ENCODE measurements at places on chromosomes 5 and 9.
A peak's percentile ranks its signal among the peaks of the same experiment; 100 is the strongest.

DNA sequence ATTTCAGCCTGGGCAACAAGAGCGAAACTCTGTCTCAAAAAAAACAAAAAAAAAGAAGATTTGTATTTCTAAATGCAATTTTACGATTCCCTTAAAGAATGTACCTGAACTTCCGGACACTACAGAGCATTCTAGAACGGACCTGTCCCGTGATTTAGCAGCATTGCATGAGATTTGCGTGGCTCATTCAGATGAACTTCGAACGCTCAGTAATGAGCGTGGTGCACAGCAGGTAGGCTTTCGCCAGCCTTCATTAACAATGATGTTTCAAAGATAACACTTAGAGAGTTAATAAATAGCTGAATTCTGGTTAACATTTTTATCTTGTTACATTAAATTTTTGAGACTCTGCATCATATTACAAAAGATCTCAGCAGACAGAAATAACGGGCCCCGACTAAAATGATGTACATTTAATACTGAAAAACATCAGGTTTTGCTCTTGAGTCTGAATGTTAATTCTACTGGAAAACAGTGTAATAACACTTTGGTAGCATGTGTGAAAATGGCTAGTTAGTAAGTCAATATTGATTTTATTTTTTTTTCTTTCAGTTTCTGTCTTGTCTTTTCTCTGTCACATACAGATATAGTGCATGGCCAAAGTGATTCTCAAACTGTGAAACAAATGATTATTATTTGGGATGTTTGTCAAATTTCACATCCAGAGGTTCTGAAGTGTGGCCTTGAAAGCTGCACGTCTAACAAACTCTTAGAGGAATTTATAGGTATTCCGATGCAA lies 23.3 kb downstream of the CCNH start:
- DNase-seq: no peak

- no peak for DNase-seq
Measured at GRCh38 chr5:146993876-146994530, 115.4 kb upstream of the PPP2R2B start.

DNA sequence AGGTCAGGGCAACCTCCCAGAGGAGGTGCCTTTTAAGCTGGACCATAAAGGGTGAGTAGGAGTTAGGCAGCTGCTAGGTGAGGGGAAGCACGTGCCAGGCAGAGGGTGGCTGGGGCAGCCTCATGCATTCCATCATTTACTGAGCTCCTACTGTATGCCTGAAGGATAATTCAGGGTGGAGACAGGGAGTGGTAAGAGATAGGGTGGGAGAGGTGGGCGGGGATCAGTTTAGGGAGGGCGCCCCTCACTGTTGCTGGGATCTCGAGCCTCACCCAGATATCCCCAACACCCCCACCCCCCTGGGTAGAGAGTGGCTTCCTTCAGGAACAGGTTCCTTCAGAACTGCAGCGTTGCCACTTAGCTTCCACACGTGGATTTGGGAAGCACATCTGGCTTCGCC lies 74.5 kb upstream of the ASS1 start:
- DNase-seq: no peak

DNA sequence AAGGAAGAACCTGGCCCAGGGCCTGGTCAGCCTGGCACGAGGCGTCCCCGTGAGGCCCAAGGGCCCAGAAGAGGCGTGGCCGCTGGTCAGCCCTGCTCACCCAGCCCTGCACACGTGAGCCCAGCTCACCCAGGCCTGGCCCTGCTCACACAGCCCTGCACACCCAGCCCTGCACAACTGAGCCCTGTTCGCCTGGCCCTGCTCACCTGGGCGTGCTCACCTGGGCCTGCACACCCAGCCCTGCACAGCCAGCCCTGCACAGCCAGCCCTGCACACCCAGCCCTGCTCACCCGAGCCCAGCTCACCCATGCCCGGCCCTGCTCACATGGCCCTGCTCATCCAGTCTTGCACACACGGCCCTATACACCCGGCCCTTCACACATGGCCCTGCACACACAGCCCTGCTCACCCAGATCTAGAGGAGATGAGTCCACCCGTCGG lies 2.1 kb downstream of the ZDHHC11 start:
- DNase-seq: no peak

GRCh38 chr9:126160854-126161329 lies 165.7 kb upstream of the MVB12B start:
- DNase-seq: no peak

DNA sequence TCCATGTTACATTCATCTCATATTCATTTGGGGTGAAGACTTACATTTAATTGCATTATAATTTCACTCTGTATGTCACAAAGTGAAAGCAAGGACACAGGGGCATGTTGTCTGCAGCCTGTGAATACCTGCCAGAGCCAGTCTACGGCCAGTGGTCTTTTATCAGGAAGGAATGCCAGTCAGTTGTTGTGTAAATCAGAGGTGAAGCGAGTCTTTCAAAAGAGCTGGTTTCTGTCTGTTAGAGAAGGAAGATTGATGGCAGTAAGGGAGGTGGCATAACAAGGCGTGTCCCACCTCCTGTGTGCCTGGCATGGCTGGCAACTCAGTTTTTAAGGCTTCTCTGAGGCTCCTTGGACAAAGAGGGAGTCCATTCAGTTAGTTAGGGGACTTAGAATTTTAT lies 18.1 kb upstream of the SYK start:
- DNase-seq: no peak

GRCh38 chr9:27485158-27485557 lies 38.9 kb upstream of the IFNK start:
- no peak for DNase-seq

DNA sequence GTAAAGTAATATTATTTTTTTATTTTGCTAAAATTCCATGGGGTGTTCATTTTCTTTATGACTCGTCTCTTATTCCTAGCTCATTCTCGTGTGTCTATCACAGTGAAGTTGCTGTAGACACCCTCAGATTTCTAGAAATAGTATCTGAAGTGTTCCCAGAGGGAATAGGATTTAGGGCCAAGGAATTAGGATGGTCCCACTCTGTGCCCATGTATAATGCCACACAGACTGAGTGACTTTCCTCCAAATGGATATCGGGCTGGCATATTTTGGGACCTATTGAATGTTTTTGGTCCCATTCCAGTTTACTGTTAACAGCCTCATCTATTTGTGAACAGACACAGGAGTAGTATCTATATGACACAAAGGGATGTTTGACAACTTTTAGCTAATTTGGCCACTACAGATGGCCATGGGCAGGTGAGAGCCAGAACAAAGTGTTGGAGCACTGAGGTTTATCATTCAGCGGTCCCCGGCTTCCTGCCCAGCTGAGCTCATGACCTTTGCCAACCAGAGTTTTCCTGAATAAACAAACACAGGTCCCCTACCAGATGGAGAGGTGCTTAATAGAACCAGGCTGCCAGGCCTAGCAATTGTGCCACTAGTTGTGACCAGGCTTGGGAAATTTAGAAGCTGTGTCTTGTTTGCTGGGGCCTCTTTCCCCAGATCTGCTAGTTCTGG lies 46.9 kb downstream of the MAP1B start:
- no peak for DNase-seq

GRCh38 chr9:137588891-137589290 lies 1.4 kb downstream of the ZMYND19 start:
- no peak for DNase-seq

- DNase-seq: no peak
Measured at GRCh38 chr5:149379177-149379761, at the start of gene IL17B. IL17B (minus strand) TSS chr5:149379292; CDS start chr5:149379225, 67 bp downstream.

DNA sequence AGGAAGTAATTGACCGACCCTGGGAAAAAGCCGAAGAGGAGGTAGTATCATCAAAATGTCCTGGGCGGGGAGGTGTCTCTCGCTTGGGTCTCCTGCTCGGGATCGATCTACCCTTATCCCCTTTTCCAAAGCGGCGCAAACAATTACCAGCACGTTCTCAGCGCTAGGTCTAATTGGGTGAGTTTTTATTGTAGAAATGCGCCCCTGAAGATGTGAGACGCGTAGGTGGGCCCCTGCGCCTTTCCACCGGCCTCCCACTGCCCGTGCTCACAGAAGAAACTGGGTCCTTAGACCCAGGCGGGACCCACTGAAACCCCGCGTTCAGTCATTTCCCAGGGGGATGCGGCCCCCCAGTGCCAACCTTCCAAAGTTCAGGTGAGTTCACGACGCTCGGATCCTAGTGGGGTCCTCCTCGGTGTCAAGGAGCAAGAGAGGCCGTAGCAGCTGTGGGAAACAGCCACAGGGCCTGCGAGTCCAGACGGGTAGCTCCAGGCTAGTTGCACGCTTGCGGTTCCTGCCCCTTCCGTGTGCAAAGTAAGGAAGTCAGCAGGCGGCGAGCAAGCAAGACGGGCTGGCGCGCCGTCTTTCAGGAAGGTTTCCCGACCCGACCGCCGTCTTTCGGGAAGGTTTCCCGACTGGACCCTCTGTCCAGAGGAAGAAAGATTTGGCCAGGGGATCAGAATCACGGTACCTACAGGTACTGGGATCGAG lies 1.5 kb downstream of the SMIM32 start:
- DNase-seq: no peak

- DNase-seq: no peak
Measured at GRCh38 chr5:90861843-90862586, 303.4 kb downstream of the ADGRV1 start.

- DNase-seq: no peak
Measured at GRCh38 chr5:155699385-155699784, 627.6 kb upstream of the SGCD start.

GRCh38 chr9:77005216-77005615 lies 14.2 kb upstream of the FOXB2 start:
- DNase-seq: no peak

GRCh38 chr9:12776513-12777055 lies 1.8 kb downstream of the LURAP1L start:
- DNase-seq: peak; percentile 34

DNA sequence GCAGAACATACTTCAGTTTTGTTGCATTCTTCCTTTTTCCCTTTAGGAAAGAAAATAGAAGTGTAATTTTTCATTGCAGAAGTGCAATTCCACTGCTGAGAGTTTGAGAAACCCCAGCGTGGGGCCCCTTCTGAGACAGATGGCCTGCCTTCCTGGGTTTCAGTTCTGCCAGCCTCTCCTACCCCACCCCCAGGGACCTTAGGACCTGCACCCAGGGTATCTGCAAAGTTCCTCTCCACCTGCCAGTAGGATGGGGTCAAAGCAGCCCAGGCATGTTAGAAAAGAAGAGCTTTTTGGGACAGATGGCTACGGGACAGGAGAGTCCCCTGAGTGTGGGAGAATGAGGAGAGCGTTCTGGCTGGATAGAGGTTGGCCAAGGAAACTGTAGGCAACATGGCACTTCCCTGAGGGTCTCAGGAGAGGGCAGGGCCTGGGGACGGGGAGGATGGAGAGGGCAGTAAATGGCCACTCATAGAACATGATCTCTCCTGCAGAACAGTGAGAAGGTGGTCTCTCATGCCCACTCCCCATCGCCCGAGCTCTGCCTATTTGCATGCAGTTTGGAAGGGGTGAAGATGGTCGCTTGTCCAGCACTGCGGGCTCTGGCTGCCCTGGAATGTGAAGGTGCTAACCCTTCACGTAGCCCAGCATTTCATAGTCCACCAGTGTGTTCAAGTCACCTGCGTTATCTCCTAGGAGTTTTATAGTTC lies at the start of gene TIFAB:
Gene TIFAB, minus strand, starts transcription at position 31 of the 710 bp plus-strand sequence. CDS start 2,412 bp downstream, outside the sequence.
- no peak for DNase-seq

DNA sequence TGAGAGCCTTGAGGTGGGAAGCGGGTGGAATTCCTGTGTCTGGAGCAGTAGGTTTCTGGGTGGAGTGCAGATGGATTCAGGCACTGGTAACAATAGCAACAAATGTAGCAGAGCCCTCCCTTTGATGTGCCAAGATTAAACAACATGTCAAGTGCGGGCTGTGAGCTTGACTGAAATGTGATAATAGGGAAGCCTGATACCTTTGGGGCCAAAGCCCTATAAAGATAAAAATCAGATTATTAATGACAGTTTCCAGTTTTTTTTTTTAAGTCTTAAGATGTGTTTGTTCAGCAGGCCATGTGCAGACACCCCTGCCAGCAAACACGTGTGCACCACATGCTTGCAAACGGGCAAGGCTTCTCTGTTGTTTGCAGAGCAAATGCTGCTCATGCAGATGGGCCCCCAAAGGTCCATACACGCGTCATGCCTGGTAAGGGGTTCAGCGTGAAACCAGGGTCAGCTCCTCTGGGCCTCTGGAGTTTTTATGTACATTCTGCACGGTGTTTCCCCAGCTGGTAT lies 193.2 kb downstream of the GADD45G start:
- no peak for DNase-seq

DNA sequence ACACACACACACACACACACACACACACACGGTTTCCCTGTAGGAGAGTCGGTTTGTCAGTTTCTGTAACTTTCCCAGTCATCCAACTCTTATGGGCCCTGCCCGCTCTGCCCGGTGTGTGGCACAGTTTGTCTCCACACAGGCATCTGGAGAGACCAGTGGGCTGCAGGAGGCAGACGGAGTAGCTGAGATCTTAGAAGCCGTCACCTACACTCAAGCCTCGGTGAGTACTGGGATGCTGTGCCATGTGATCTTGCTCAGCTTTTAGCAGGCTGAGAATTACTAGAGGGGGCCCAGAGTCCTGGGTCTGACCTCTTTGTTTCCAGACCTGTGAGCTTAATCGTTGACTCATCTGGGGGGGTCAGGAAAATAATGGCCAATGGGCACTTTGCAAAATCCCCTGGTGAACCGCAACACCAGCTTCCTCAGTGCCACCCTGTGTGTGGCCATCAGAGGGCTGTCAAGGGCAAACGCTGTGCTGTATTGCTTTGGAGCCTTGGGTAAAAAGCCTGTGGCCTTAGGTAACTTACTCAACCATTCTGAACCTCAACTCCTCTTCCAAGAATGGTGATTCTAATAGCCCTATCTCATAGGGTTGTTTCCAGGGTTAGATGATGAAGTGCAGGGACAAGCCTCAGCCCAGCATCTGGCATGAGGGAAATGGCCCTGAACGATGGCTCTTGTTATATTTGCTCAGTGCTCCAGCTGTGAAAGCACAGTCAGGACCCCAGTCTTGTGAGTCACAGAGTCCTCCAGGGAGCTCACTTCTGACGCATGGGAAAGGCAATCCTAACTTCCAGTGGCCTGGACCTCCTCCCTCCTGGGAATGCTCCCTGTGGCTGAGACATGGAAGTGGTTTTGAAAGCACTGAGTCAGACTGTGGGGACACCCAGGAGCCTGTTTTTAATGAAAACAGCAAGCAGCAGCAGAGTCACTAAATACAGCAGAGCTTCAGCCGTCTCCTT lies 45.6 kb downstream of the COL15A1 start:
- peak; percentile 52 for DNase-seq

DNA sequence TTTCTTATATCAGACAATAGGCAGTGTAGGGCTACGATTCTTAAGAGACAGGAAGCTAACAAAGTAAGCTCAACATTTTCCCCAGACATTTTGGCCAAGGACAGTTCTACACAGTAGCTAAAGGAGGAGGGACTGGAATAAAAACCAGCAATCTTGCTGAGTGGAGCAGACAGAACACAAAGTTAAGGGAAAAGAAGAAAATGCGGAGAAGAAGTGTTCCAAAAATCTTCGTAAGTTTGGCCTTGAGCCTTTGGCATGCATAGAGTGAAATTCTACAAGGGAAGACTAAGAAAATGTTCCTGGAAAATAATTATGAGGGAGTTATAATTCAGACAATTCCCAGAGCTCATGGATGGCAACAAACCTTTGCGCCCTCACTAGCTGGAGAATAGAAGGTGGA lies 748.0 kb upstream of the CTNND2 start:
- DNase-seq: no peak

- DNase-seq: no peak
Measured at GRCh38 chr9:81379655-81380054, 309.7 kb downstream of the TLE1 start.
